Activated CD4-positive, alpha-beta T cell treated with anti-CD3 and anti-CD28 coated beads, Interleukin-10, Interleukin-2, amounts not matched to agents 100 ng/mL and 50 ng/mL, durations not matched to agents 16 hours and 8 hours (primary cell): ENCODE measurements at places on chromosomes 2 and 18.

DNA sequence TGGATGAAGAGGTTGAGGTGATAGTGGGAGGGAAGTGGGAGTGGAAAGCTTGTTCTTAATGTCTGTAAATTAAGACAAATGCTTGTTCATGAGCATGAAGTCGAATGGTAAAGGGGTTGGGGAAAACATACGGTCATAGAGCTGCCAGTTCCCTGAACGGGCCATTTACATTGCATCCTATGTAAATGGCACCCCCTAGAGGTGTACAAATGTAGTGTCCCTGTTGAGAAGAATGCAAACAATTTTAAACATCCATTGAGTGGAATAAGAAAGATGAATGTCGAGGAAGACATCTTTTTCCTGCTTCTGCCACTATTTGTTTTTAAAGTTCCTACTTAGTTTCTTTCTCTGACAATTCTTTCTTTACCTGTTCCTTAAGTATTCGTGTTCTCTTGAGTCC lies 155.7 kb downstream of the RDH14 start:
- DNase-seq = peak; percentile 22

GRCh38 chr2:234145511-234145910 lies 95.0 kb downstream of the SPP2 start:
- no peak for DNase-seq

GRCh38 chr2:224014336-224014735 lies 24.8 kb downstream of the SERPINE2 start:
- DNase-seq = no peak

- DNase-seq = no peak
Observed at GRCh38 chr2:181991171-181991885, 5.7 kb downstream of the PPP1R1C start.

- DNase-seq = no peak
Observed at GRCh38 chr2:177118636-177119035, 94.0 kb upstream of the HNRNPA3 start.

- DNase-seq = no peak
Observed at GRCh38 chr2:58959996-58960395, 718.9 kb upstream of the FANCL start.

DNA sequence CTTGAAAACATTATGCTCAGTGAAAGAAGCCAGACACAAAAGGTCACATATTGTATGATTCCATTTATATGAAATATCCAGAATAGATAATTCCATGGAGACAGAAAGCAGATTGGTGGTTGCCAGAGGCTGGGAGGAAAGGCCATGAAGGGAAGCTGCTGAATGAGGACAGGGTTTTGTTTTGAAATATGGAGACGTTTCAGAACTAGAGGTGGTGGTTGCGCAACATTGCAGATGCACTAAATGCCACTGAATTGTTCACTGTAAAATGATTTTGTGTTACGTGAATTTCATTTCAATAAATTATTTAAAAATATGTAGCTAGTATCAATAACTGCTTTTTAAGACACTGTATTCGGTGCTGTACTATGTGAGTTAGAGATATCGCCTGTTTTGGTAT lies 101.7 kb upstream of the ZNF236 start:
- peak; percentile 13 for DNase-seq

DNA sequence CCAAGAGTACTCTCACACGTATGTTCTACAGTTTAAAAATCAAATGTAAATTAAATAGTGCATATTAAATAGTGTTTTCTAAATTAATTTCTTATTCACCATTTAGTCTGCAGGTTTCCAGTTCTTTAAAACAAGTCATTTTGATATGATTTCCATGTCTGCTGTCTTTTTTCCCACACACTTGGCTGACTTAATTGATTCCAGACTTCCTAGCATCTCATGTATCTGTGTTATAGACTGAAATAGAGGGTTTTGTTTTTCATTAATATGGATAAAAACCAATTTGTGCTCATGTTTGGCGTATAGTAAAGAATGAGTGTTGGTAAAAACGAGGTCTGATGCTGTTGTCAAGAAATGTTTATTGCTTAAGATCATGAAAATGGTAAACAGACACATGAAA lies 104.3 kb downstream of the SRBD1 start:
- no peak for DNase-seq
